ENCODE measurements at places on chromosomes 6 and 20.
A peak's percentile ranks its signal among the peaks of the same experiment; 100 is the strongest.

GRCh38 chr20:24102749-24103333, 114.3 kb upstream of the GGTLC1 start:
- peak; percentile 87 for DNase-seq

- DNase-seq = peak; percentile 93
Measured at GRCh38 chr6:26322645-26323482, 42.1 kb upstream of the BTN3A2 start.

GRCh38 chr6:35977308-35977707, 47.1 kb downstream of the SLC26A8 start:
- DNase-seq = no peak

- no peak for DNase-seq
Measured at GRCh38 chr6:5878792-5879191, 127.9 kb downstream of the NRN1 start.

DNA sequence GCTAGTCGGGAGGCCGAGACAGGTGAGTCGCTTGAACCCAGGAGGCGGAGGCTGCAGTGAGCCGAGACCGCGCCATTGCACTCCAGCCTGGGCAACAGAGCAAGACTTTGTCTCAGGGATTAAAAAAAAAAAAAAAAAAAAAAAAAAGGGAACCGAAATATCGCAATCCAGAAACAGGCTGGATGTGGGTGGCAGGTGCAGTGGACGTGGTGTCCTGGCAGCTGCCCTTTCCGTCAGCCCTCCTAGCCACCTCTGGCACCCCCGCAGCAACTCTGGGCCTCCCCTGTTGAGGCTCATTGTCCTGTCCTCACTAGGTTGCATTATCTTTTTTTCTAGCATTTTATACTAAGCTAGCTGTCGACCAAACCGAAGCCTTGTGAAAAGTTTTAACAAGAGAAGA, 113.5 kb downstream of the DTNBP1 start:
- DNase-seq = no peak

- peak; percentile 38 for DNase-seq
Measured at GRCh38 chr6:113065611-113066010, 718.5 kb downstream of the RFPL4B start.

GRCh38 chr20:58892932-58893224, 40.4 kb downstream of the GNAS start:
- no peak for DNase-seq

DNA sequence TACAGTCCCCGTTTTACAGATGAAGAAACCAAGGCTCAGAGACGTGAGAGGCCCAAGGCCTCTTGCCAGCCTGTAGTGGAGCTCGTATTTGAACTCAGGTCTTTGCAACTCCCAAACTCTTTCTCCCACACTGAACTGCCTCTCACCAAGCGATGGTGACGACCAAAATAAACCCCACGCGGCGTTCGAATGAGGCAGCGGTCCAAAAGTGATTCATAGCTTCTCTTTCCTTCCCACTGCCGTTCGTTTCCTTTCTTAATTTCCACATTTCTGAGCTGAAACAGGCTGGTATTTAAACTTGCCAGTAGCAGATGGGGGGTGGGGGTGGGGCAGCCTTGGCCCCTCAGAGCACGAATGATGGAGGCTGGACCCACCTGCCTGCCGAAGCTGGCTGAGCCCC, 252.9 kb upstream of the KCNG1 start:
- no peak for DNase-seq

DNA sequence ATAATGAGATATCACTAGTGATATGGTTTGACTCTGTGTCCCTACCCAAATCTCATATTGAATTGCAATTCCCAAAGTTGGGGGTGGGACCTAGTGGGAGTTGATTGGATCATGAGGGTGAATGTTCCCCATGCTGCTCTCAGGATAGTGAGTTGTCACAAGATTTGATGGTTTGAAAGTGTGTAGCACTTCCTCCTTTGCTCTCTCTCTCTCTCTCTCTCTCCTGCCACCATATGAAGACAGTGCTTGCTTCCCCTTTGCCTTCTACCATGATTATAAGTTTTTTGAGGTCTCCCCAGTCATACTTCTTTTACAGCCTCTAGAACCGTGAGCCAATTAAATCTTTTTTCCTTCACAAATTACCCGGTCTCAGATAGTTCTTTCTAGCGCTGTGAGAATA, 1002.0 kb upstream of the ADGRB3 start:
- no peak for DNase-seq

DNA sequence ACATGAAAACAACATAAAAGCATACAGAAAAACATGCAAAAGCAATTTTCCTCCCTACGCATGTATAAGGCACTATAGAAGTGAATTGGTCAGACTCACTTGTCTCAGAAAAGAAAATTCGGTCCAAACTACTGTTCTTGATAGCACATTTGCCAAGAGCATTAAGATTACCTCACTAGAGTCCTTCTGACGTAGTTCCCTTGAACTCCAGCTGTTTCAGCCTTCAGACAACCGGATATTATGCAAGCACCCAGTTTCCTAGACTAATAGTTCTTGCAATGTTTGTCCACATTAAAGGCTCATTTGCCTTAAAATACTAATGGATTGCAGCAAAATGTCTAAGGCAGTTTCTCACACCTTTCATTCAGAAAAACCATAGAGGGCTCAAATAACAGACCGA, 2.5 kb upstream of the CASS4 start:
- no peak for DNase-seq

GRCh38 chr6:66772800-66773199, 1065.8 kb upstream of the EYS start:
- peak; percentile 67 for DNase-seq

DNA sequence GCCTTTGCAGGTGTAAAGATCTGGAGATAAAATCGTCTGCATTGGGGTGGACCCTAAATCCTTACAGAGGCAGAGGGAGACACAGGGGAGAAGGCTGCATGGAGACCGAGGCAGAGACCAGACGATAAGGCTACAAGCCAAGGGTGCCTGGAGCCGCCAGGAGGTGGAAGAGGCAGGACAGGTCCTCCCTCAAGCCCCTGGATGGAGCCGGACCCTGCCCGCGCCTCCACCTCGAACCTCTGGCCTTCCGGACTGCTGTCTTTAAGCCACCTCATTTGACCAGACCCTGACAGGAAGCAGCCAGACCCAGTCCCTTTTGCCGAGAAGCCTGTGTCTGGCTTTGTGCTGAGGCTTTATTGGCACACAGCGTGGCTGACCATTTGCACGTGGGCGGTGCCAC, 183.8 kb downstream of the TAF4 start:
- DNase-seq = no peak

DNA sequence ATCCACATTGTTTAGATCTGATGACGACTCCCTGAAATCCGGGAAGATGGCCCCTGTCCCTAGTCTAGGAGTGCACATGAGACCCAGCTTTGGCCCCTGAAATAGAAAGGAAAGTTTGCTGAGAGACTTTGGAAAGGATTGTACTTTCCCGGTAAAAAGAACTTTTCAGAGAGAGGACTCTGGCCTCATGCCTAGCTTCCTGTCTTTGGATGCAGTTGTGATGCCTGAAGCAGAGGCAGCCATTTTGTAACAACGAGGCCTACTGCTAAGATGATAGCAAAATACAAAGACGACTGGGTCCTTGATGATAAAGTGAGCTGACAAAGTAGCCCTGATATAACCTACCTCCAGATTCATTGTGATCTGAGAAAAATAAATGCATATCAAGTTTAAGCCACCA, 6.9 kb downstream of the CPNE5 start:
- DNase-seq = no peak

GRCh38 chr6:163249651-163250101, 164.8 kb upstream of the QKI start:
- DNase-seq = peak; percentile 32

Measured in fibroblast of skin of back (primary cell).